NCI-H524 treated with DMSO at 0.1 percent for 48 hours (cell line): ENCODE measurements at places on chromosomes 2 and 18.

DNA sequence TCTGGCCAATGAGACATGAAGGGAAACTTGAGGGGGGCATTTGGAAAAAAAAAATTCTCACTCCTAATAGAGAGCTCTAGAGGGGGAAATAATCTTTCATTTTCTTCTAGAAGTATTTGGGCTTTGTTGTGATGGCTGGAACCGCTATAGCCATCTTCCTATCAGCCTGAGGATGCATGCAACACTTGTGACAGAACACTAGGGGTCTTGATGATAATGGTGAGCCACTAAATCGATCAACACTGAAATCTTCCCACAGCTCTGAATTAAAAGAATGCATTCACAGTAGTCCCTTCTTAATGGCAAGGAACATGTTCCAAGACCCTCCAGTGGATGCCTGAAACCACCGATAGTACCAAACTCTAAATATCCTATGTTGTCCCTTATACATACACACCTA lies 325.3 kb downstream of the LNPK start:
- DNase-seq: no peak

DNA sequence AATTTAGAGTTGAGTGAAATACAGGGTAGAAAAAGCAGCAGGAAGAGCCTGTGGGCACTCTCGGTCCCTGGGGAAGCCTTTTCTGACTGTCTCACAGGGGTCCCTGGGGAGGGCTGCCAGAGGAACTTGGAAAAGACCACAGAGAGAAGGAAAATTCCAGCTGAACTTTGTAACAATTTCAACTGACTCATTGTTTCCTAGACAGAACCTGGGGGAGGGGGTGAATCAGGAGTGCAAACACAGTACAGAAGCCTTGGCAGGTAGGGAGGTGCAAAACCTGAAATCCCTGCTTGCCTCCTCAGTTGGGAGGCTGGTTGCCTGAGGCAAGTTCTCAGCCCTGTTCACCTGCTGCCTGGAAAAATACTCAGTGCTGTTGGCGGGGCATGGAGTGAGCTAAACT lies 106.8 kb downstream of the GRB14 start:
- DNase-seq: no peak

DNA sequence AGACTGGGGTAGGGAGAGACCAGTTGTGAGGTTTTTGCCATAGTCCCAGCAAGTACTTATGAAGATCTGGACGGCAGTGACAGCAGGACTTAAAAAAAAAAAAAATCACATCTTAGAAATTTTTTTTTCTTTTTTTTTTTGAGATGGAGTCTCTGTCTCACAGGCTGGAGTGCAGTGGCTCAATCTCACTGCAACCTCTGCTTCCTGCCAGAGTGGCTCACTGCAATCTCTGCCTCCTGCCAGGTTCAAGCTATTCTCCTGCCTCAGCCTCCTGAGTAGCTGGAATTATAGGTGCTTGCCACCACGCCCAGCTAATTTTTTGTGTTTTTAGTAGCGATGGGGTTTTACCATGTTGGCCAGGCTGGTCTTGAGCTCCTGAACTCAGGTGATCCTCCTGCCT lies 22.4 kb upstream of the STAT4 start:
- no peak for DNase-seq

DNA sequence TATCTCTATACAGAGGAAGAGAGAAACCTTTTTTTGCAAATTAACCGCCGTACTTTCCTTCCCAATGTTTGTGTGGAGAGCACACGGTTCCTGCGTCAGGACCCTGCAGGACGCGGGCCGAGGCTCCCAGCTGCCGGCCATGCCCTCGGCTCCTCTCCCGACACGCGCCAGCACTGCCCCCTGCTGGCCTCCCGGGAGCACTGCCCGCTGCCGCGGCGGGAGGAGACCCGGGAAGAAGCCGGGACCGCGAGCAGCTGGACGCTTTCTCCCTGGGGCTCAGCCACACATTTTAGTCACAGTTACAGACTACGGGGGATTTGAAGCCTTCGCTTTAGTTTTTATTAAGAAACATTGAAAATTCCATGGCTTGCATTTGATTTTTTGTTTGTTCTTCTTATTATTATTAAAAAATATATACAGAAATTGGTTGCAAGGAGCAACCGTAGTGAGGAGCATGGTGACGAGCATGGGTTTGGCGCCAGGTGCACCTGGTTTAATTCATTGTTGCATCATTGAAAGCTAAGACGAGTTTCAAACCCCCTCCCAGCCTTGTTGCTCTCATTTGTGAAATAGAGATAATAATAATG lies 401.2 kb downstream of the GALR1 start:
- DNase-seq: peak; percentile 24

DNA sequence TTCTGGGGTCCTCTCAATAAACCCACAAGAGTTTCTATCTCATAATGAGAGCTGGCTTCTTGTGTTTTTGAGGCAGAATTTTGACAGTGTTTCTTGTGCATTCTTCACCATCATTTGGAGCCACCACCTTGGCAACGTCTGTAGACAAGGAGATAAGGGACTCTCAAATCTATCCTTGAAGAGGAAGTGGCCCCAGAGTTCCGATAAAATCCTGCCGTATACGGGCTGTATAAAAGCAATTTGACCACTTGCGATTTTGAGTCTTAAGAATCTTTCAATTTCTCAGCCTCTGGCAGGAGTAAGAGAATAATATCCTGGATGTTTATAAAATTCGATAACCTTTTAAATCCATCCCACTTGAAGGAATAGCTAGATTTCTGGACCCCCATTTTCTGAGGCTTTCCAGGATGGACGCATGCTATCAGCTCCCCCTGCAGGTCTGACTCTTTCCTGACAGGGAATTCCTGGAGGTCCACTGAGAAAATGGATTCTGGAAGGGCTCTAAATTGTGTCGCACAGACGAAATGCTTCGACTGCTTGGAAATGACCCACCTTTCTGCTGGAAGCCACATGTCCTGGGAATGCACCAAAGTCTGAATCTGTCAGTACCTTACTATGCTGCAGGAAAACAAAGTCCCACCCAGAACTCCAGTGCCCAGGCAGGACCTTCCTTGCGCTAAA lies 54.1 kb downstream of the E2F6 start:
- DNase-seq: no peak

DNA sequence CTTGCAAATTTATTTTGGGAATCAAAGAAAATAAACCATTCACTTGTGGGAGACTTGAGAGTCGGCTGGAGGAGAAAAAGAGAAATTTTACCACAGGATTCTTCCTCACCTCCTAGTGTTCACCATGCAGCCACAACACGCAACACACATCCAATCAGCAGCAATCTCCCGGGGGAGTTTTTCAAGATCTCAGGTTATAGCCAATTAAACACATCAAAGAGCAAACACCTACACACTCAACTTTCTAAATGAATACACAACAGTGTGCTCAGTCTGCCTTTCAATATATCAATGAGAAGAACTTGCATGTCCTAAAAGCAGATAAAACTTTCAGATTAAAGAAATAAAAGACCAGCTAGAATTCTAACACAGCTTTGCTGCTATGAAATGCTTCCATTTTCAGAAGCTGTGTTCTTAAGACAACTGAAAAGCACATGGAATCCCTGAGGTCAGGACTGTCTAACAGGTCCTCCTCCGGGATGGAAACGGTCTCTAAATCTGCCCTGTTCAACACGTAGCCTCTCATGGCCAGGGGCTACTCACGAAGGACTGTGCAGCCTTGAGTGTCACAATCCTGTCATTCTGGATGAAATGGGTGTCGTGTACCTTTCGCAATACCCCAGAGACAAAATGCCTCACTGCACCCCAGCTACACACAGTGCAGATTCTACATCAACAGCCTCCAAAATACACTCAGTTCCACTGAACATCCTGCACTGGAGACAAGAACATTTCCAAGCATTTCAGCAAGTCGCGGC lies 84.2 kb downstream of the ZNF516 start:
- no peak for DNase-seq

DNA sequence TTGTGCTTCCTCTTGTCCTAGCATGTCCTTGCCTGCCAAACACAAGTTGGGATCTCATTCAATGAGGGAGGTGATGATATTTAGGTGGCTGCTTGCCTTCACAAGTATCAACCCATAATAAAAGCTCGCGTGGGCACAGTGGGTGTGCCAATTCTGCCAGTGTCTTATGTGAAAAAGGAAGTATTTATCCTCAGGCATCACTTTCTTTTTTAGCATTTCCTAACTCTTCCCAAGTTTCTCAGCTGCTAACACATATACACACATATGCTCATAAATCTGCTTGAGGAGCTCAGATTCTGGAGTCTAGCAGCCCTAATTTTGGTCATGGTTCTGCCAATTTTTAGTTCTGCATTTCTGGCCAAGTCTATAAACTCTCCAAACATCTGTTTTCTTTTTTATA lies 319.5 kb upstream of the HNMT start:
- DNase-seq: no peak

DNA sequence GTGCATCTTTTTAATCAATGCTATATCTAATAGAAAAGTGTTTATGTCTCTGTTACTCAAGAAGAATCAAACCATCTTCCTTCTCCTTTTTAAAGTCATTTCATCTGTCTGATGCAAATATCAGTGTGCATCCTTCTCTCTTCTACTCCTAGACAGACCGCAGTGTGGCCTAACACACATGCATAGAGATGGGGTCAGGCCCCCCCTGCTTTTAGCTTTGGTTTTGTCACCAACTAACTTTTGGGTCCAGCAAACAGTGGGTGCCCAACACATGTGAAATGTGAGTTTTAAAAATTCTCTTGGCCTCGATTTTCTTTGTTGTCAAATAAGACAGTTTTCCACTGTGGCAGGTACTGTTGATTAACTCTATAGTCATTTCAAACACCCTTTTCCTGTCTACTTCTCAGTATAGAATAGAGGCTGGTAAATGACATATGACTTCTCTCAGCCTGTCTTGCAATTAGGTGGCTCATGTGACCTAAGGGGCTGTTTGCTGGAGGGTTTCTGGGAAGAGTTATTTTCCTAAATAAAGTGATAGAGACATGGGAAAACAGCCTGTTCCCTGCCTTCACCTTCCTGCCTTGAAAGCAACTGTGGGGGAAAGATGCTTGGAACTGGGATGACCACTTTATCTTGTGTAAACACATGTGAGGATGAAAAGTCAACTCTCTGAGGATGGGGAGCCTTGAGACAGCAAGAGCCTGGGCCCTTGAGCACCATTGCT lies 65.7 kb upstream of the DARS1 start:
- no peak for DNase-seq

DNA sequence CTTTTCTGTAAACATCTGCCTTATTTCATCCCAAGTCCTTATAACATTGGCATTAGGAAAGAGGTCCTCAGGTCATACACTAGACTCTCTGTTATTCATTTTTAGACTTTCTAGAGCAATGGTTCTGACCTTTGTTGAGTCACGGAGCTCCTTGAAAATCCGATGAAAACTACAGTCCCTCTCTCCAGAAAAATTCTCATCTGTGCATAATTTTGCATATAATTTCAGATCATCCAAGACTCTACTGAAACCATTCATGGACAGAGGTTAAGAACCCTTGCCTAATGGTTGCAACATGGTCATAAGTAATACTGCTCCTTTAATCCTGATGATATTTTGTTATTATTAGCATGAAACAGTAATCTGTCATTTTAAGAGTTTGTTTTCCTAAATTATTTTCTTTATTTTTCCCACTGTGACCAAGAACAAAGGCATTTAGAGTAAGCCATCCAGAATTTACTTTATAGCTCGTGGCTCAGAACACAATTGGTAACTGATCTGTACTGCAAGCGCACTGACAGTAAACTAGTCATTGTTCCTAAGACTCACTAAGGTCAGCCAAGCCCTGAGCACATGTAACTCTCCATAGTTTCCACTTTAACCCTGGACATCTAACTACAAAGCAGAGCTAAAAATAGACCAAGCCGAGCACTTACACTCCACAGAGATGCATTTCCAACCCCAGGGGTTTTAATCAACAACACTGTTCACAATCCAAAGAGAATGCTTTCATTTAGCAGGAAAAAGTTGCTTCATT lies 8.4 kb downstream of the MYOM1 start:
- DNase-seq: no peak

GRCh38 chr2:28367667-28368356 lies 24.8 kb upstream of the FOSL2 start:
- no peak for DNase-seq

DNA sequence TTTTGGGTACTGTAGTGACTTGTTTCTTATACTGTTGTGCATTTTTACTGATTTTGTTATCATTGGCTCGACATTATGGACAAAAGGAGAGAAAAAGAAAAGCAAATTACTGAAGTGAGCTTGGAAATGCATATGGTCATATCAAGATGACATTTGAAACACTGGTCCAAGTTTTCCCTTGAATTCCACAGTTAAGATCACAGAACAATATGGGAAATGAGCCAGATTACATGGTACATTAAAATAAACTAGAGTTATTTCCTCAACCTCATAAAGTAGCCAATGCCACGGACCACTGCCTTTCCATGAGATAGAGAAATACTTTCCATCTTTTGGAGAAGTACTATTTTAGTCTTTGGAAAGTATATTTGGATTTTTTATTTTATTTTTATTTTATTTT lies 62.0 kb upstream of the SGPP2 start:
- DNase-seq: no peak

DNA sequence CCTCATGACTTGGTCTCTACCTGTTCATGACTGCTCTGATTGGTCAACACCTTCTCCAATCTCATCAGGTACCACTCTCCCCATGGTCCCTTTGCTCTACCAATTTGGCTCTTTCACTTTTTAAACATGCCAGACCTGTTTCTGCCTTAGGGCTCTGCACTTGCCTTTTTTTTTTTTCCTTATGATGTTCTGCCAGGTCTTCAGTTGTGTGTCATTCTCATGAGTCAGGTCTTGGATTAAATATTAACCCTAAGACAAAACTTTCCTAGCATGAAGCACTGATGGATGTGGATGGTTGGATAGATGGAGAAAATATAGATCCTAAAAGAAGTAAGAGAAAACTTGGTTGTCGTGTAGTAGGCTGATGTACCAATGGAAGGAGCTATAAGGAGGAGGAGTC lies 219.3 kb downstream of the TTC32 start:
- no peak for DNase-seq

DNA sequence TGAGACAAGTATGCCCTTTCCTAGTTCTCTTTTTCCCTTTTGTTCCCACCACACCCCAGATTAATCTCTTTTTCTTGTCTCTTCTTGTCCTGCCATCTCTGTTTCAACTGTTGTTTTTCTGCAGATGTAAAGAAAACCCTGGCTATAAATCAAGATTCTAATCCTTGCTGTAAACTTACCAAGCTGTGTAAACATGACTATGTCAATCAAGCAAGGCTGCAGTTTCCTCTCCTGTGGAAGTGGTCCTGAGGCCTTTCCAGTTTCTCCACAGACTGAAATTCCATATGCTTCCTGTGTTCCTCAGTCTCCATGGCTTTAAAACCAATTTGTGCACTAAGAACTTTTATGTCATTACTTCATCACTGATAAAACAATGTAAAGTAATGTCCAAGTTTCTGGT lies 288.8 kb upstream of the PIK3C3 start:
- DNase-seq: no peak

- no peak for DNase-seq
These were observed 88.7 kb downstream of the ADAM23 start for GRCh38 chr2:206531996-206532543.

- DNase-seq: no peak
These were observed 24.4 kb upstream of the ITGB6 start for GRCh38 chr2:160224507-160224906.
